CD4-positive, alpha-beta T cell treated with Interleukin-17A for 1 hour (primary cell): ENCODE measurements at places on chromosomes 12 and 14.

DNA sequence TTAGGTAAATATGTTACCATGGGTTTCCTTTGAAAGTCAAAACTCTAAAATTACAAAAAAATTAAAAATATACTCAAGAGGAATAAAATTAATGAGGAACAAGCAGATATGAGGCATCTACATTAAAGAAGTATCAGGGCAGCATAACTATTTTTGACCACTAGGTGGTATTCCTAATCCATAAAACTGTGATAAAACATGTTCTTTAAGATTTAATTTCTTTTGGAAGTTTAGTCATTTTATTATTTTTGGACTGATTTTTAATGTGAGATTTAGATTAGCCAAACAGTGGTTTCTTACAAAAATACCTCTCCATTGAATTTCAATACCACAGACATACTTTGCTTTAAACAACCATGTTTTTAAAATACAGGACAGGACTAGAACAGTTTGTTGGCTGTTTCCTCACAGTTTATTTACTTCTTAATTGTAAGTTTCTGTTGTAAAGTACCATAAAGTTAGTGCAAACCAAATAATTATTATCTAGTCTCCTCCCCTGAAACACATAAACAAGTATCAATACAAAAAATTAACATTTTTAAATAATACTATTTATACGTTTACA, 49.8 kb downstream of the NTS start:
- no peak for DNase-seq

- no peak for DNase-seq
Observed at GRCh38 chr12:3929875-3930615, 56.8 kb upstream of the PARP11 start.

GRCh38 chr14:78071016-78071549, 99.1 kb upstream of the NRXN3 start:
- no peak for DNase-seq

- DNase-seq: no peak
Observed at GRCh38 chr14:96515731-96516130, 13.5 kb downstream of the PAPOLA start.

- DNase-seq: peak; percentile 53
Observed at GRCh38 chr14:54567639-54568561, 972 bp downstream of the SAMD4A start.

DNA sequence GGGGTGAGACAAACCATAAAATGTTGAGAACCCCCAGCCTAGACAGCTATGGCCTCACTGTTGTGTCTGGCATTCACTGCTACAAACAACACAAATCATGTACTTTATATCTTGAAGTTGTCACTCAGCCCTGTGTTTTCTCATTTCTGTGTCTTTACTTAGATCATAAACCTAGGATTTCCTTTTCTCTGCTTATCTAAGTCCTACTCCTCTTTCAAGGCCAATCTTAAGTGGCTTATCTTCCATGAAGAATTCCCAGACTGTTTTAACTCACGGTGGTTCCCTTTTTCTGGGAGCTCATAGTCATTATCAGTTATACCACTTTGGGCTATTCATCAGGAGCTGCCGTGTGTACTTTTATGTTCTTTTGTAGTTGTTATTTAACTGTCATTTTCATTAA, 42.1 kb downstream of the FLRT2 start:
- DNase-seq: no peak

- DNase-seq: no peak
Observed at GRCh38 chr12:63870838-63871237, 26.3 kb downstream of the SRGAP1 start.

DNA sequence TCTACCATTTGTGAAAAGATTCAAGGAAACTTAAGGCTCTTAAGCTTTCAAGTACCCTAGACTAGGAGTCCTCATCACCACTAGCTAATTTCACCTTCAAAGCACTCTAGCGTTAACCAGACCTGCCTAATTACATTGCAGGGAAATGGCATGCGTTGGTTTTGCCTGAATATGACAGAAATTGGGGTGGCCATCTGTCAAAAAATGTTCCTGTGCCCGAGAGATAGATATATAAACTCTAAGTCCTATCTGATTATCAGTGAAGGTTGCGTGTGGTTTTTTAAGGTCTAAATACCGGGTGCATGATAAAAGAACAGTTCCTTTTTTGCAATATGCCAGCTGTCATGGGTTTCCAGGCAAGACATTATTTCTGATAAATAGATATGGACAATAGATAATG, 48.3 kb downstream of the SPRING1 start:
- DNase-seq: no peak

DNA sequence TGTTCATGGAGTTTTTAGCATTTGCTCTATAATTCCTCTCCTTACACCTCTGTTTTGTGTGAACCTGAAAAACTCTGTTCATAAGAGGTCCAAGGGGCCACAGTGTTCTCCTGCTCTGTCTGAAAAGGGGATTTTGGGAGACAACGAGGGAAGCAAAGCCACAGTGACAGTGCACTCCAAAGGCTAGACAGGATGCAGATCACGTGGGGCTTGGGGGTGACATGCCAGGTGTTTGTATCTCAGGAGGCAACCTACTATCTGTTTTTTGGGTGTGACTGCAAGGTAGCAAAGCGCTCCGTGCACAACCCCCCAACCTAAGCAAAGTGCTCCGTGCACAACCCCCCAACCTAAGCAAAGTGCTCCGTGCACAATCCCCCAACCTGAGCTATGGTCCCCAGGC, 5.1 kb upstream of the CHD4 start:
- DNase-seq: peak; percentile 52

DNA sequence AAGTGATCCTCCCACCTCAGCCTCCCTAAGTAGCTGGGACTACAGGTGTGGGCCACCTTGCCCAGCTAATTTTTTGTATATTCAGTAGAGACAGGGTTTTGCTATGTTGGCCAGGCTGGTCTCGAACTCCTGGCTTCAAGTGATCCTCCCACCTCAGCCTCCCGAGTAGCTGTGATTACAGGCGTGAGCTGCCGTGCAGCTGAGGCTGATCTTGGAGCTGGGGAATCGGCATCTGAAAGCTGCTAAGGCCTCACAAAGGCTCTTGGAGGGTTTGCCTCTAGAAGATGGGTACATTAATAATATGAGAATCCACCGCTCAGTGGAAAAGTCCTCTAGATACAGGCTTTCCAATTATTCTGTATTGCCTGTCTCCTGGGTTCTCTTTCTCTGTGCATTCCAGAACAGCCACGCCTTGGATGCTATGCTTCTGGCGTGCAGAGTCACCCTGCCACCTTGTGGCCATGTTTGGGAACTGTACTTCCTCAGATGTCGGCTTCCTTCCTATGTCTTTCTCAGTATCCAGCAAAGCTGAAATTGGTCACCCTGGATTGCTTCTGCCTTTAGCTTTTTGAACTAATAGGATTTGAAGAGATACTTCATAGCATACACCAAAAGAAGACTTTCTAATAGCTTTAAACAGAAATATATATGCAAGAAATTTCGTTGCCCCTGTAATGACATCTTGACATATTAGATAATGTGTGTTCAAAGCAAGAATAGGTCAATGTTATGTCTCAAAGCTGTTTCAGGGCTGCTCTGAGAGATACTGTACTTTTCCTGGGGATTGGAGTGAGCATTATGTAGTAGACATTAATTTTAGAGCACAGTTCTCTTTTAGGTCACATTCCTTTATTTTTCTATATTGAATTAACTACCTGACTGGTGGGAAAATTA, 75.4 kb downstream of the SNAPC1 start:
- peak; percentile 79 for DNase-seq

- DNase-seq: no peak
Observed at GRCh38 chr12:115791331-115791730, 486.2 kb downstream of the MED13L start.

- DNase-seq: no peak
Observed at GRCh38 chr14:58584383-58584782, 53.4 kb upstream of the DACT1 start.

- DNase-seq: no peak
Observed at GRCh38 chr14:65548878-65549277, 136.3 kb downstream of the FUT8 start.

DNA sequence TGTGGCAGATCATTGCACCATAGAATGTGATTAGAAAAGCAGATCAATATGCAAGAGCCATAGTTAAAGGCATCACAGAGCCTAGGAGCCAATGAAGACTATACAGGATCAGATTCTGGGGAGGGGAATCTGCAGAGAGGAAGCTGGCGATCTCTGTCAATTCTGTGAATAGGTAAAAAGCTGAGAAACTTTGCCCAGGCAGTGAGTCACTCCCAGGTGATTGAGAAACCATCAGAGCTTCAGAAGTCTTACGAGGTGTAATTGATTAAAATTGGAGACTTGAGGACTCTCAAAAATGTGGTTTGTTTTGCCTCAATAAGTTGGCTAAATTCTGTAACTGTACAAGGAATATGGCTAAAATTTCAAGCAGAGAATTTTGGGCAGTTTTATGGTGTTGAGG, 41.7 kb upstream of the TSPAN11 start:
- DNase-seq: no peak

DNA sequence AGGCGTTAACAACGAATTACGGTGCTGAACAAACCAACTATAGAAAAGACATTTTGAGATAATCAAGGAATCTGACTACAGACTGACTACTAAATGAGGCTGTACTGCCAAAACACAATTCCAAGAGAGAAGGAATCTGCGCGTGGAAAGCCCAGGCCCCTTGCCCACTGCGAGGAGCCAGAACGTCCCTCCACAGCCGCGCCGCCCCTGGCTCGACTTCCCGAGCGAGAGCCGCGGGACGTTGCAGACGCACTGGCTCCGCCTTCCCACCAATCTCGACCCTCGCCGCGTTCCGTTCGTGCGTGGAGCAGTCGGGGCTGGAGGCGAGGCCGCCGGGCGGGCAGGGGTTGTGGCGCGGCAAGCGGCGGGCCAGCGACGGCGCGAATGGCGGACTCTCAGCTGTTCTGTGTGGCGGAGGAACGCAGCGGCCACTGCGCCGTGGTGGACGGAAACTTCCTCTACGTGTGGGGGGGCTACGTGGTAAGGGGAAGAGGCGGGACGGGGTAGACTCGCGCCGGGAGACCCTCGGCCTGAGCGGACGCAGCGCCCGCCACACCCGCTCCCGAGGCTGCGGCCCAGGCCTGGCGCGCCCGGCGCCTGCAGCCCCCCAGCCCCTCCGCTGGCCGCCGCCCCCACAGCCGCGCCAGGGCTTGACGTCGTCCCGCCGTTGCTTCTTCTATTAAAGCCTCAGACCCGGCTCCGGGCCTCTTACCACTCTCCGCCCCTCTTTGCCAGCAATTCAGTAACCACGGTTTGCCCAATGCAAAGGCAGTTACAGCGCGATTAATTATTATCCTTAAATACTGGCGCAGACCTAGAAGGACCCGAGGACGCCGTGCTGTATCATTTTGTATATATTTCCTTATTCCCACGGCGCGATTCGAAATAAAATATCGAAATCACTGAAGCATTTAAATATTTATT, at the start of gene KLHDC1:
Gene KLHDC1, plus strand, starts transcription at position 310 of the 924 bp plus-strand sequence. Its CDS starts 75 bp downstream, at position 385.
- DNase-seq: peak; percentile 79

DNA sequence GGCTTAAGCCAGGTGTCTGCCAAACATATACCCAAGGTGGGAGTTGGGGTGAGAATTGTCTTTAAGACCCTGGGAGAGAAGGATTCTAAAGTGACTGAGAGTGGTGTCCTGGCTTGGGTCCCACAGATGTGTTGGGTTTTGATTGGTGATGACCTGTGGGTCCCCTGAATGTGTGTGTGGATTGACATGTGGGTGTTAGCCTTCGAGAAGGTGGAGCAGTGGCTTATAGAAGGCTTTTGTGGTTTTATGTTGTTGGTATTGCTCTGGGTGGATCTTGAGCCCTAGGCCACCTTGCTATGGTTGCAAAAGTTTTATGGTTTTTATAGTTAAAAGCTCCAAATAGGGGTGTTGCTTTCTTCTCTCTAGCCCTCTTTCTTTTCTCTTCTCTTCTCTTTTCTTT, 29.7 kb downstream of the PLEKHG3 start:
- peak; percentile 16 for DNase-seq
